ENCODE measurements at places on chromosomes 2 and 18. TPM values are rescaled to one million over a fixed set of nuclear protein-coding genes. Genes with fewer than 3 reads are reported as not detected.
A peak's percentile ranks its signal among the peaks of the same experiment; 100 is the strongest.

MAP3K20 gene
- total RNA-seq = 0.78 TPM

DNA sequence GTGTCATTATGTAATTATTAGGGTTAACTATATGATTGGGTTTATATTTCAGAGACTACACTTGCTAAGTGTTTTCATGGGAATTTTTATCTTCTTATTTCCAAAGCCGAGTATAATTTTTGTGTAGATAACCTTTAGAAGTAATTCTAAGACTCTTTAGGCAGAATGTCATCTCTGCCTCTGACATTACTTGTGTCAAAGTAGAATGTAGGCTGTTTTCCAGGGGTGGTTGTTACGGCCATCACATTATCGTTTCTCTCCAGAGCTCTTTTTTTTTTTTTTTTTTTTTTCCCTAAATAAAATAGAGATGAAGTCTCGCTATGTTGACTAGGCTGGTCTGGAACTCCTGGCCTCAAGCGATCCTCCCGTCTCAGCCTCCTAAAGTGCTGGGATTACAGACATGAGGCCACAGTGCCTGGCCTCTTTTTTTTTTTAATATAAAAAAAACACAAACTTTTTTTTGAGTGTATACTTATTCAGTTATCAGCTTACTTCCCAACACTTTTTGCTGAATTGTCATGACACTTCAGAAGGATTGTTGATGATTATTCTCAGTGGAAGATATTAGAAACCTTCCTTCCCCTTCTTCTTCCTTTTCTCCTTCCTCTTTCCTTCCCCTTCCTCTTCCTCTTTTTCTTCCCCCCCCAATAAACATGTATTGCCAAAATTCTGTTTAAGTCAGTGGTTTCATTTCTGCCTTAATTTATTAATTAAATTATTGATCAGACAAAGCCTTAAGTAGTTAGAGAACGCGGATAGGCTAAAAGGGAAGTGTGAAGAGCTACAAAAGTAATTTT lies 2.3 kb downstream of the PIKFYVE start:
- peak overlapping the region; percentile 60 for H3K27ac ChIP-seq
- H3K4me3 ChIP-seq = no peak overlapping the region
- no peaks in the 10 kb centered on the region for H3K27me3 ChIP-seq

GRCh38 chr2:209790066-209790728 lies 18.6 kb downstream of the UNC80 start:
- H3K27ac ChIP-seq = no peak overlapping the region
- DNase-seq = no peak
- peak overlapping the region; percentile 61 for H3K4me3 ChIP-seq
- H3K4me1 ChIP-seq = peaks cover 13% of the 10 kb centered on the region

DNA sequence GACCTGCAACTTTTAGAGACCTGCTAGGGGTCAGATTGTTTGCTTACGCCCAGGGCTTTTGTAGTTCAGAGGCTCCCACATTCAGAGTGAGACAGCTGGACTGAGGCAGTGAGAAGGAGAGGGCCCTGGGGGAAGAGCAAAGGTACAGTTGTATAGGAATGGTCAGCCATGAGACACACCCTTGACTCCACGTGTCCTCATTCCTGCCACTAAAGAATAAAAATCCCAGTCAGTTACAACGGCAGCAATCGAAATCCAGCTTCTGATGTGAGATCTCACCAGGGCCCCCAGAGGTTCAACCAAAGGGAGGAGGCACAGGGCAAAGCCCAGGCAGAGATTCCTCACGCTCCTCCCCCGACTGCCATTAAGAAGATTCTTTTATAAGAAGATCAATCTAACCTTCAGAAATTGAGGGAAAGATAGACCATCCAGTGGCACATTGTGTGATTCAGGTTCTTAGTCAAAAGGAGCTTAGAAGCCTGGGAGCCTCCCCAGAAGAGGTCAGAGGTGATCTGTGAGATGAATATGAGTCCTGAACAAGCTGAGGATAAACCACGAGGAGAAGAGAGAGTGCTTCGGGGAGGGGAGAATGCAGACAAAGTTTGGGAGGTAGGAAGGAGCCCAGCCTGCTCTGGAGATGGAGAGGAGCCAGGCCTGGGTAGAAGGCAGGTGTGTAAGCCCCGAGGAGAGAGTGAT lies 317.0 kb downstream of the CYP26B1 start:
- no peak overlapping the region for H3K27ac ChIP-seq
- H3K27me3 ChIP-seq = no peaks in the 10 kb centered on the region
- H3K4me3 ChIP-seq = no peak overlapping the region
- no peak for DNase-seq

DNA sequence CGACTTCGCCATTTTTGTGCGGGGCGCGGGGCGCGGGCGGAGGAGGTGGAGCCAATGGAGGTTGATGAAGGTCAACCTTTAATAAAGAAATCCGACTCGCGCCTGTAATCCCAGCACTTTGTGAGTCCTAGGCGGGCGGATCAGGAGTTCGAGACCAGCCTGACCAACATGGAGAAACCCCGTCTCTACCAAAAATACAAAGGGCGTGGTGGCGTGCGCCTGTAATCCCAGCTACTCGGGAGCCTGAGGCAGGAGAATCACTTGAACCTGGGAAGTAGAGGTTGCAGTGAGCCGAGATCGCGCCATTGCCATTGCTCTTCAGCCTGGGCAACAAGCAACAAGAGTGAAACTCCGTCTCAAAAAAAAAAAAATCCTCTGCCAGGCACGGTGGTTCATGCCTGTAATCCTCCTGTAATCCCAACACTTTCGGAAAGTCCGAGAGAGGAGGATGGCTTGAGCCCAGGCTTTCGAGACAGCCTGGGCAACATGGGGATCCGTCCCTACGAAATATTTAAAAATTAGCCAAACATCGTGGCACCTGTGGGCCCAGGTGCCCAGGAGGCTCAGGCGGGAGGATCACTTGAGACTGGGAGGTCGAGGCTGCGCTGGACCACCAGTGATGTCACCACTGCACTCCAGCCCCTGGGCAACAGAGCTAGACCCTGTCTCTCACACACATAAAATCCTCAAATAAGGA lies 493 bp upstream of the PREB start:
- H3K4me1 ChIP-seq = peaks cover 24% of the 10 kb centered on the region
- DNase-seq = no peak
- no peaks in the 10 kb centered on the region for H3K27me3 ChIP-seq
- H3K27ac ChIP-seq = peak overlapping the region; percentile 97

GRCh38 chr18:37778417-37779165 lies 213.0 kb upstream of the CELF4 start:
- no peaks in the 10 kb centered on the region for H3K36me3 ChIP-seq
- H3K4me1 ChIP-seq = peaks cover 1% of the 10 kb centered on the region
- H3K4me3 ChIP-seq = no peak overlapping the region
- peak; percentile 15 for DNase-seq
- no peak overlapping the region for H3K27ac ChIP-seq
- H3K27me3 ChIP-seq = no peaks in the 10 kb centered on the region
